Upper lobe of right lung (tissue), 1 donor: ENCODE measurements at places on chromosomes 13 and 19. TPM values are rescaled to one million over a fixed set of nuclear protein-coding genes. Genes with fewer than 3 reads are reported as not detected.

The ELANE gene
- total RNA-seq = 0.52 TPM

The ATP12A gene
- not detected for total RNA-seq

The RNF113B gene
- not detected for total RNA-seq

The SOHLH2 gene
- not detected for total RNA-seq

DNA sequence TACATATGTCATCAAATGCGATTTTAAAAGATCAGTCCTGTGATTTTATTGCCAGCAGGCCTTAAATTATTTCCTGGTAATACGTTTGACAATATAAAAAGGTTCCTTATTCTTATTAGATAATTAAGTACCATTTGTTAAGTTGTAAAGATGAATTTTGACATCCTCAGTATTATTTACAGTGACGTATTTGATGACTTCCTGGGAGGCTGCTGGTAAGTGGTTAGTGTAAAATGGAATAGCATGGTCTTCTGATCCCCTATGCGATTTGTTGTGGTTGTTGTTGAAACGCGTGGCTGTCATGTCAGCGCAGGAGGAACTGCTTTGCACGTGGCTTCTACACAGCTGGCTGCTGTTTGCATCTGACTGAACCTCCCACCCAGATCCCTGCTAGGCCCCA, 99.7 kb downstream of the DCLK1 start:
- H3K4me3 ChIP-seq = no peak overlapping the region
- H3K4me1 ChIP-seq = no peaks in the 10 kb centered on the region
- H3K36me3 ChIP-seq = no peaks in the 10 kb centered on the region
- no peaks in the 10 kb centered on the region for H3K27me3 ChIP-seq
- H3K27ac ChIP-seq = no peak overlapping the region

GRCh38 chr13:19726611-19727010, 56.1 kb downstream of the PSPC1 start:
- H3K4me1 ChIP-seq = no peaks in the 10 kb centered on the region
- no peak for DNase-seq
- H3K4me3 ChIP-seq = no peak overlapping the region

GRCh38 chr19:44993926-44994537, 7.2 kb upstream of the RELB start:
- no peaks in the 10 kb centered on the region for H3K27me3 ChIP-seq
- H3K36me3 ChIP-seq = peaks cover 31% of the 10 kb centered on the region
- no peak overlapping the region for H3K4me3 ChIP-seq
- H3K4me1 ChIP-seq = no peaks in the 10 kb centered on the region

DNA sequence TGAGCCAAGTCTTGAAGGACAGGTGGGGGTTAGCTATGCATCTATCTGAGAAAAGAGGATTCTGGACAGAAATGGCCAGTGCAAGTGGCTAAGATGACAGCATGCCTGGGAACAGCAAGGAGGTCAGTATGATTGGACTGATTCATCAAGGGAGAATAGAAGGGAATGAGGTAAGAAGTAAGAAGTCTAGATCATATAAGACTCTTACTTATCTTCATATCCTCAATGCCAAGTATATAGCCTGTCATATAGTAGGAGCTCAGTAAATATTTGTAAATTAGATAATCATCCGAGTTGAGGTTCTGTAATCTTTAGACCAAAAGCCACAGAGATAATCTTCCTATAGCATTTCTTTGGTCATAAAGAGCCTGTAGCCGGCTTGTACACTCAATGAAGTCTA, 103.3 kb upstream of the MLNR start:
- no peak overlapping the region for H3K4me3 ChIP-seq
- peaks cover 23% of the 10 kb centered on the region for H3K4me1 ChIP-seq
- no peaks in the 10 kb centered on the region for H3K27me3 ChIP-seq
- no peak overlapping the region for H3K27ac ChIP-seq
- DNase-seq = no peak

GRCh38 chr13:32837973-32838927, 178.0 kb upstream of the KL start:
- peak overlapping the region; percentile 51 for H3K27ac ChIP-seq
- no peak overlapping the region for H3K4me3 ChIP-seq
- peaks cover 9% of the 10 kb centered on the region for H3K4me1 ChIP-seq
- no peak for DNase-seq
- H3K36me3 ChIP-seq = no peaks in the 10 kb centered on the region

GRCh38 chr19:7333198-7334118, 15.3 kb upstream of the ARHGEF18 start:
- H3K27ac ChIP-seq = no peak overlapping the region
- H3K4me1 ChIP-seq = peaks cover 5% of the 10 kb centered on the region
- H3K4me3 ChIP-seq = no peak overlapping the region
- peak; percentile 44 for DNase-seq
- no peaks in the 10 kb centered on the region for H3K36me3 ChIP-seq

GRCh38 chr13:43316946-43317353, 293.6 kb downstream of the DNAJC15 start:
- no peaks in the 10 kb centered on the region for H3K36me3 ChIP-seq
- no peaks in the 10 kb centered on the region for H3K27me3 ChIP-seq
- H3K4me3 ChIP-seq = no peak overlapping the region
- H3K4me1 ChIP-seq = no peaks in the 10 kb centered on the region

GRCh38 chr13:42275506-42275905, 3.6 kb downstream of the AKAP11 start:
- DNase-seq = no peak
- no peaks in the 10 kb centered on the region for H3K27me3 ChIP-seq
- H3K27ac ChIP-seq = no peak overlapping the region
- no peak overlapping the region for H3K4me3 ChIP-seq
- H3K4me1 ChIP-seq = peaks cover 38% of the 10 kb centered on the region

DNA sequence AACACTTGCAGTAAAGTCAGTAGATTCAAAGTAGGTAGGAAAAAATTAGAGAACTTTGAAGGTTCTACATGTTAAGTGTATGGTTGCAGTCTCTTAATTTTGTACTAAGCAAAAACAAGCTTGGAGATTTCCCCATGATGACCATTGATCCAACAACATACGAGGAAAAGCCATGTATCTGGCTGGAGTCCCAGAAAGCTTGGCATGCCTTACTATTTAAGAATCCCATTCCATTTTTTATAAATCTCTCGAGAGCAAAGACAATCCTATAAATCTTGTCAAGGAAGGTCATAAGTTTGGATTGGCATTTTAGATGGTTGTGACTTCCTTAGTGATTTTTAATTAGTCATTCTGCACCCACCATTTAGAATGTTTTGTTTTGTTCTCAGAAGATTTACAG, 495.9 kb downstream of the GPC5 start:
- H3K27ac ChIP-seq = no peak overlapping the region
- no peaks in the 10 kb centered on the region for H3K4me1 ChIP-seq
- no peak overlapping the region for H3K4me3 ChIP-seq
- no peak for DNase-seq
- H3K36me3 ChIP-seq = no peaks in the 10 kb centered on the region
- H3K27me3 ChIP-seq = no peaks in the 10 kb centered on the region

DNA sequence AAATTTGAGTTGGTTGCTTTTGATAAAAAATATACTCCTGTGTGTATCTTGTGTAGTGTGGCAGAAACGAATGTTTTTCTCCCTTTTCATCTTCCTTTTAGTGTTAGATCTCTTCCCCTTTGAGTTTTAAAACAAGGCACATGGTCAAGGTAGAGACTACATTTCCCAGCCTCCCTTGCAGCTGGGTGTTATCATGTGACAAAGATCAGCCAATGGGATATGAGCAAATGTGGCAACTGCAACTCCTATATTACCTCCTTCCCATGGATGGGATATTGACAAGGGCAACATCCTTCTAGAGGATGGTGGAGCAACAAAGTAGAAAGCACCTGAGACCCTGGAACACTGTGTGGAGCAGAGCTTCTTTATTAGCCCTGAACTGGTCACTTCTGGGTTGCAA, 42.4 kb downstream of the ADGRE3 start:
- H3K27ac ChIP-seq = no peak overlapping the region
- DNase-seq = no peak
- H3K4me3 ChIP-seq = no peak overlapping the region
- H3K27me3 ChIP-seq = no peaks in the 10 kb centered on the region
- no peaks in the 10 kb centered on the region for H3K4me1 ChIP-seq
- no peaks in the 10 kb centered on the region for H3K36me3 ChIP-seq

- H3K4me1 ChIP-seq = peaks cover 51% of the 10 kb centered on the region
- no peak for DNase-seq
- no peaks in the 10 kb centered on the region for H3K27me3 ChIP-seq
- no peaks in the 10 kb centered on the region for H3K36me3 ChIP-seq
Observed at GRCh38 chr13:33281951-33282595, 3.5 kb downstream of the STARD13 start.

GRCh38 chr19:17052439-17052838, 22.8 kb downstream of the HAUS8 start:
- peaks cover 19% of the 10 kb centered on the region for H3K36me3 ChIP-seq
- H3K27me3 ChIP-seq = no peaks in the 10 kb centered on the region
- no peak for DNase-seq
- no peaks in the 10 kb centered on the region for H3K4me1 ChIP-seq
- no peak overlapping the region for H3K4me3 ChIP-seq

- DNase-seq = no peak
- no peaks in the 10 kb centered on the region for H3K4me1 ChIP-seq
- no peak overlapping the region for H3K27ac ChIP-seq
- H3K27me3 ChIP-seq = no peaks in the 10 kb centered on the region
Observed at GRCh38 chr13:65112123-65112522, 2118.0 kb downstream of the PCDH9 start.

DNA sequence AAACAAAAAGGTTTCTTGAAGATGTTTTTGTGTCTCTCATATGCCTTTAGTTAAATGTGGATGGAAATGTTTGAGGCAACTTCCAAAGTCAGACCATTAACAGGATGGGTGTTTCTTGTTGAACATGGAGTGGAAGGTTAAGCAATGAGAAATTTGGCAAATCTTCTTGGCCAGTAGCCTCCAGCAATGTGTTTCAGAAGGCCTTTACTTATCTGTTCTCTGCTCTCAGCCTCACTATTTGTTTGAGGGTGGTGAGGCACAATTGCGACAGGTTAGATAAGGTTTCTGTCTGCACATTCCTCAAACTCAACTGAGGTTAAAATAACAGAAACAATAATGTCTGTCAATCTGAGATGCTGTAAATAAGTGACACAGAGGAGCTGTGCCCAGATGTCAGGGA, 1019.0 kb downstream of the DIAPH3 start:
- H3K4me1 ChIP-seq = no peaks in the 10 kb centered on the region
- no peaks in the 10 kb centered on the region for H3K27me3 ChIP-seq
- DNase-seq = no peak
- H3K27ac ChIP-seq = no peak overlapping the region

- H3K4me1 ChIP-seq = peaks cover 25% of the 10 kb centered on the region
- no peaks in the 10 kb centered on the region for H3K36me3 ChIP-seq
- no peaks in the 10 kb centered on the region for H3K27me3 ChIP-seq
- peak; percentile 82 for DNase-seq
- peak within 1 kb of the TSS; percentile 58 for H3K27ac ChIP-seq
Observed at GRCh38 chr19:18437491-18438330, at the start of gene ISYNA1. ISYNA1 (minus strand) TSS chr19:18438133; CDS start chr19:18437979, 154 bp downstream.

DNA sequence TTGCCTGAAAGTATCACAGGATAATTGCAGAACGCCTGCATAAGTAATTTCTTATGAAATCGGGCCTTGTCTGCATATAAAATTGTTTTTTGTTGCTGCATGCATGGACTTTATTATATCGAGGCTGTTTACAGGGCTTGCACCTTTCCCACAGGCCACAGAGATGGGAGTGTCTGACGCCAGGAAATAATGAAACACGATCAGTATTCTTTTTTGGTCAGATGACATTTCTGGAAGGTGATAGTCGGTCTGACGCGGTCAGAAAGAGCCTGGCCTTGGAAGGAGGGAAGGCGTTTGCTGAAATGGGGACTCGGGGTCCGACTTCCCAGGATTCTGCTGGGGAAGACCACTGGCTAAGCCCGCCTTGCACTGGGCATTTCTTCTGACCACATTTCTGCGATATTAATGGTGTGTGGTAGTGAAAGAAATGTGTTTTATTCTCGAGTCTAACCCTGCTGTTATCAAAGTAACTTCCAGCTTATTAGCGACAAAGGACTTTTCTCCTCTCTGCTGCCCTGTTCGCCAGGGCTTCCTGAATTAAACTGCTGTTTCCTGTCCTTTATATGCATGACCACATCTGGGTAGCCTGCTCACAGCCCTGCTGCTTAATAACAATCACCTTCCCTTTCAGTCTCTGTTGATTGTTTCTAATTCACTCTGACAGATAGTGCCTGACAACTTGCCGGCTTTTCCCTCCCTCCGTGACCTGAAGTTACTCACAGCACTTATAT, 11.6 kb upstream of the ZNF536 start:
- no peak overlapping the region for H3K4me3 ChIP-seq
- H3K27ac ChIP-seq = no peak overlapping the region
- no peaks in the 10 kb centered on the region for H3K4me1 ChIP-seq
- no peaks in the 10 kb centered on the region for H3K27me3 ChIP-seq
- DNase-seq = no peak

- no peaks in the 10 kb centered on the region for H3K27me3 ChIP-seq
- H3K27ac ChIP-seq = peak overlapping the region; percentile 73
- H3K4me3 ChIP-seq = peak overlapping the region; percentile 79
- H3K4me1 ChIP-seq = peaks cover 10% of the 10 kb centered on the region
- H3K36me3 ChIP-seq = no peaks in the 10 kb centered on the region
Observed at GRCh38 chr19:35643255-35644205, 2.0 kb downstream of the ETV2 start.

GRCh38 chr13:85520445-85520844, 278.8 kb downstream of the SLITRK6 start:
- H3K4me3 ChIP-seq = no peak overlapping the region
- H3K36me3 ChIP-seq = no peaks in the 10 kb centered on the region
- no peak for DNase-seq
- peaks cover 5% of the 10 kb centered on the region for H3K4me1 ChIP-seq

- no peak overlapping the region for H3K4me3 ChIP-seq
- H3K27ac ChIP-seq = peak overlapping the region; percentile 20
- H3K4me1 ChIP-seq = peaks cover 34% of the 10 kb centered on the region
Observed at GRCh38 chr13:28753208-28753892, 34.6 kb upstream of the SLC46A3 start.

- H3K27me3 ChIP-seq = no peaks in the 10 kb centered on the region
- H3K36me3 ChIP-seq = no peaks in the 10 kb centered on the region
Observed at GRCh38 chr19:33397536-33398360, 24.2 kb downstream of the CEBPG start.
